Fibroblast of skin of right quadriceps (primary cell): ENCODE measurements at places on chromosomes 5 and 9.

- peak; percentile 64 for DNase-seq
These were observed 84.5 kb downstream of the ACER2 start for GRCh38 chr9:19493174-19493811.

- DNase-seq, result peak; percentile 39
These were observed at the start of gene ARHGEF37 for GRCh38 chr5:149581192-149581861. Gene ARHGEF37, plus strand, starts transcription at chr5:149581498. Its CDS starts 16,272 bp downstream, at chr5:149597770.

DNA sequence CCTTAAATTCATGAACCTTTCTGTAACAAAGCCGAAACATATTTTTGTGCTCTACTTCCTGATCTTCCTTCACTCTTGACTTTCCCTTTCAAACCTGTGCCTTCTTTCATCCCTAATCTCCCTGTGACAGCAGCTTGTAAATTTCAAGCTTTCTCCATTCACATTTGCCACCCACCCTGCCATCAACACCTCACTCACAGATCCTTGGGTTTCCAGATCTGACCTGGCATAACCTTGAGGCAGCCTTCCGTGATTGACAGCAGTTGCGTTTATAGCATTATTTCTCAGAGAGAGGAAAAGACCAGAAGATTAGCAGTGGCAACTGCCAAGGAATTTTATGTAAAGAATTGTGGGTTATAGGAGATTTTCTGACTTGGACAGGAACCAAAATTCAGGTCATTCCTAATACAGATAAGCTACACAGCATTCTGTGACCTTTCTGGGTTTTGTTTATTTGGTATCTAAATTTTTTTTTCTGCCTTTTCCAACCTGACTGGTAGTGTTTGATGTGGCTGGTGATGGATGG, 260.0 kb downstream of the NR2F1-AS1 start:
- no peak for DNase-seq

DNA sequence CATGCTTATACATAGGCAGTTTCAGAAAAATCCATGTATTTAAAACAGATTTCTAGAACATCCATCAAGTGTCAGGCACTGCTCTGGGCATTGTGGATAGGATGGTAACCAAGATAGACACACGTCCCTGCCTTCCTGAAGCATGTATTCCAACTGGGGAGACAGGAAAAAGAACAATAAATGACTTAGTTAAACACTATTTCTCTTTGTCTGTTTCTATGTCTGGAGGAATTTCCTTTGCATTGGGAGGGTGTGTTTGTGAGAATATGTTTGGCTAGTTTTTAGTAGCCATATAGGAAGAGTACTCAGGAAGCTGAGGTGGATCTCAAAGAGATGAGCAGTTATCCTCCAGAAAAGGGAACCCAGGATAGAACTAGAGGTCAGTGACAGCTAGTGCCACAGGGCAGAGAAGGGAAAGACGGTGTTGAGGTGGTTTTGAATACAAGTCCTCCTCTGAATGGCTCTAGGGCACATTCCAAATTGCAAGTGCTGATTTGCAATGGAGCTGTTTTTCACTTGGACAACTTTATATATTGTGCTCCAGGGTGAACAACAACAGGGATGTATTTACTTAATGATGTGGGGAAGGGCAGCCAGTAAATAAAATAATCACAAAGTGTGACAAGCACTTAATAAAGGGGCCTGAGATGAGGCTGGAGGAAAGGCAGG, 144.7 kb upstream of the SHB start:
- no peak for DNase-seq

GRCh38 chr9:92293075-92293354, 482 bp downstream of the IARS1 start:
- no peak for DNase-seq

- DNase-seq, result no peak
These were observed 19.8 kb downstream of the NACC2 start for GRCh38 chr9:136075134-136075841.

GRCh38 chr5:170333161-170333910, 35.8 kb upstream of the LCP2 start:
- DNase-seq, result no peak

GRCh38 chr5:148012801-148013200, 51.0 kb upstream of the SPINK5 start:
- no peak for DNase-seq

- DNase-seq, result peak; percentile 24
These were observed 824 bp downstream of the MXD3 start for GRCh38 chr5:177310757-177311391.

DNA sequence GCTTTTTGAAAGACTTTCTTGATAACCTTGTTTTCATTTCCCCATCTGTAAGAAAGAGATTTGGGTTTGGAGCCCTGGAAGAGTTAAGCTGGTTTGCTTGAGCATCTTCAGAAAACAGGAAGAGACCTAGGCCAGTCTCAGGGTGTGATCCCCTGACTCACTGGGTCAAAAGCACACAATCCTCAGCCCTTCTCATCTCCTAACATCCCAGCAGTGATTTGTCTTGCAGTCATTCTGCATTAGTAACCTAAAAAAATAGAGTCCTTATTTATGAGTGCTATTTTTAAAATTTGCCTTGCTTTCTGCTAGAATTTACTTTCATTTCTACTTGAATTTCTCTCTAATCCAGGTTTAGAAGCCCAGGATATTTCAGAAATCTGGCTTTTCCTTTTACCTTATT, 16.4 kb upstream of the ARSB start:
- no peak for DNase-seq

DNA sequence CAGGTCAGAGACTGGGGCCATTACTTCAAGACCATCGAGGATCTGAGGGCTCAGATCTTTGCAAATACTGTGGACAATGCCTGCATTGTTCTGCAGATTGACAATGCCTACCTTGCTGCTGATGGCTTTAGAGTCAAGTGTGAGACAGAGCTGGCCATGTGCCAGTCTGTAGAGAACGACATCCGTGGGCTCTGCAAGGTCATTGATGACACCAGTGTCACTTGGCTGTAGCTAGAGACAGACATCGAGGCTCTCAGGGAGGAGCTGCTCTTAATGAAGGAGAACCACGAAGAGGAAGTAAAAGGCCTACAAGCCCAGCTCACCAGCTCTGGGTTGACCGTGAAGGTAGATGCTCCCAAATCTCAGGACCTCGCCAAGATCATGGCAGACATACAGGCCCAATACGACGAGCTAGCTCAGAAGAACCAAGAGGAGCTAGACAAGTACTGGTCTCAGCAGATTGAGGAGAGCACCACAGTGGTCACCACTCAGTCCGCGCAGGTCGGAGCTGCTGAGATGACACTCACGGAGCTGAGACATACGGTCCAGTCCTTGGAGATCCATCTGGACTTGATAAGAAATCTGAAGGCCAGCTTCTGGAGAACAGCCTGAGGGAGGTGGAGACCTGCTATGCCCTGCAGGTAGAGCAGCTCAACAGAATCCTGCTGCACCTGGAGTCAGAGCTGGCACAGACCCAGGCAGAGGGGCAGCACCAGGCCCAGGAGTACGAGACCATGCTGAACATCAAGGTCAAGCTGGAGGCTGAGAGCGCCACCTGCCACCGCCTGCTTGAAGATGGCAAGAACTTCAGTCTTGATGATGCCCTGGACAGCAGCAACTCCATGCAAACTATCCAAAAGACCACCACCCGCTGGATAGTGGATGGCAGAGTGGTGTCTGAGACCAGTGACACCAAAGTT, 9.3 kb downstream of the NIPBL start:
- DNase-seq, result no peak

DNA sequence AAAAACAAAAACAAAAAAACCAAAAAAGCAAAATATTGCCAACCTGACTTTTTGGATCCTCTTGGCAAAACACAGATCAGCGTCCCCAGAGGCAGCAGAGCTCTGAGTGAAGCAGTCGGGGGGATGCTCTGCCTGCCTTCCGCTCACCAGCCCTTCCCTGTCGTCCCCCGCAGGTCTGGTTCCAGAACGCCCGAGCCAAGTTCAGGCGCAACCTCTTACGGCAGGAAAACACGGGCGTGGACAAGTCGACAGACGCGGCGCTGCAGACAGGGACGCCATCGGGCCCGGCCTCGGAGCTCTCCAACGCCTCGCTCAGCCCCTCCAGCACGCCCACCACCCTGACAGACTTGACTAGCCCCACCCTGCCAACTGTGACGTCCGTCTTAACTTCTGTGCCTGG, 20.7 kb downstream of the LHX2 start:
- no peak for DNase-seq

DNA sequence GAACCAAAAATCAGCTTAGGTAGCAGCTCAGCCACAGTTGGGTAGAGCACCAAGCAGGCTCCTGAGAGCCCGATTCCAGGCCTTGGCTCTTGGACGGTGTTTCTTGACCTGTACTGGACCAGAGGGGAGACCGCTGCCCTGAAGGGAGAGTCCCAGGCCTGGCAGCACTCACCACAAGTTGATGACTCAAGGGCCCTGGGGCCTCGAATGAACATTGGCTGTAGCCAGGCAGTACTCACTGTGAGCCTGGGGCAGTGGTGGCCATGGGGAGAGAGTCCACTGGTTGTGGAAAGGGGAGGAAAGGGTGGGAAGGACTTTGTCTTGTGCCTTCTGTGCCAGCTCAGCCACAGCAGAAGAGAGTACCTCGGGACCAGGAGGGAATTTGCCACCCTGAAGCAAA, 166.1 kb downstream of the EDIL3 start:
- no peak for DNase-seq

GRCh38 chr5:141806626-141807025, 71.6 kb downstream of the PCDH1 start:
- DNase-seq, result no peak

DNA sequence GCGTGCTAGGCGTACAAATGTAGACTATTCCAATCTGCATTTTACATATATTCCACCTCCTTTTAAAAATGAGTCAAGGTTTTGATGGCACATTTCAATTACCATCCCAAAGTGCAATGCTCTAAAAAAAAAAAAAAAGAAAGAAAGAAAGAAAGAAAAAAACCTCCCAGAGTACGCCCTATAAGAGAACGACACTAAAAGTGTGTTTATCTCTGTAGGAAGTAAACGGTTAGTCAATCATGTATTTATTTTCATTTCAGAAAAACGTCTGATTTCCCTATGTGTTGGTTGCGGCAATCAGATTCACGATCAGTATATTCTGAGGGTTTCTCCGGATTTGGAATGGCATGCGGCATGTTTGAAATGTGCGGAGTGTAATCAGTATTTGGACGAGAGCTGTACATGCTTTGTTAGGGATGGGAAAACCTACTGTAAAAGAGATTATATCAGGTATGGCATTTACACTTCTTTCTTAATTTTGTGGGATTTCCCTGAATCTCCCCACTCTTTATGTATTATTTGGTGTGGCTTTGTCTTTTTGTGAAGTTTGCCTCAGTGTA, 1.1 kb downstream of the ISL1 start:
- no peak for DNase-seq

DNA sequence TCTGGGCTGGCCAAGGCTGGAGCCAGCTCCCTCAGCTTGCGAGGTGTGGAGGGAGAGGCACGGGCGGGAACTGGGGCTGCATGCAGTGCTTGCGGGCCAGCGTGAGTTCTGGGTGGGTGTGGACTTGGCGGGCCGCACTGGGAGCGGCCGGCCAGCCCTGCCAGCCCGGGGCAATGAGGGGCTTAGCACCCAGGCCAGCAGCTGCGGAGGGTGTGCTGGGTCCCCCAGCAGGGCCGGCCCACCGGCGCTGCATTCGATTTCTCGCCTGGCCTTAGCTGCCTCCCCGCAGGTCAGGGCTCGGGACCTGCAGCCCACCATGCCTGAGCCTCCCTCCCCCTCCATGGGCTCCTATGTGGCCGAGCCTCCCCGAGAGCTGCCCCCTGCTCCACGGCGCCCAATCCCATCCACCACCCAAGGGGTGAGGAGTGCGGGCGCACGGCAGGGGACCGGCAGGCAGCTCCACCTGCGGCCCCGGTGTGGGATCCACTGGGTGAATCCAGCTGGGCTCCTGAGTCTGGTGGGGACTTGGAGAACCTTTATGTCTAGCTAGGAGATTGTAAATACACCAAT, 302.6 kb upstream of the ADAMTS16 start:
- no peak for DNase-seq

DNA sequence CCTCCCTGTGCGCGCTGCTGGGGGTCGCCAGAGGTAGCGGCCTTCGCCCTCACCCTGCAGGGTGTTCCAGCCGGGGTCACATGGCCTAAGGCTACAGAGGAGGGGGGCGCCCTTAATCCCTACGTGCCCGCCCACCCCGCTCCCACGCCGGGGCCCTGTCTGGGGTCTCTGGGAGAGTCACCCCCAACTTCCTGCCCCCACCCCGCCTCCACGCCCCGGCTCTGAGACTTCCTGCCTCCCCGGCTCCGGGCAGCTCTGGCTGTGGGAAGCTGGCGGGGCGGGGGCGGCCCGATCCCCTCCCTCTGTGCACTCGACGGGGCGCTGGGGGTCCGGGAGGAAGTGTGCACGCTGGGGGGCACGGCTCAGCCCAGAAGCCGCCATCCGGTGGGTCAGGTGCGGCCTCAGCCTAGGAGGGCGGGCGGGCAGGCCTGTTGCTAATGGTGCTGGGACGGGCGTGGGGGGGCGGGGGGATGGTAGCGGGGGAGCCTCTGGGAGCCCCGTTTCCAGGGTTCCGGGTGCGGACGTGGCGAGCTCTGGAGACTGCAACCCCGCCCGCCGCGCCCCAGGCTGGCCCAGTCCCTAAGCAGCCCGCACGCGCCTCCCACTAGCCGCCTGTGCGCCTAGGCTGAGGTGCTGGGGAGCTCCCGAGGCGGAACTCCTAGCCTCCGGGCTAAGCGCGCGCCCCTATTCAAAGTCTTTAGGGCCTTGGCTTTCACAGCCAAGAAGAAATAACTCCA, 61.6 kb downstream of the CXXC5 start:
- peak; percentile 43 for DNase-seq

DNA sequence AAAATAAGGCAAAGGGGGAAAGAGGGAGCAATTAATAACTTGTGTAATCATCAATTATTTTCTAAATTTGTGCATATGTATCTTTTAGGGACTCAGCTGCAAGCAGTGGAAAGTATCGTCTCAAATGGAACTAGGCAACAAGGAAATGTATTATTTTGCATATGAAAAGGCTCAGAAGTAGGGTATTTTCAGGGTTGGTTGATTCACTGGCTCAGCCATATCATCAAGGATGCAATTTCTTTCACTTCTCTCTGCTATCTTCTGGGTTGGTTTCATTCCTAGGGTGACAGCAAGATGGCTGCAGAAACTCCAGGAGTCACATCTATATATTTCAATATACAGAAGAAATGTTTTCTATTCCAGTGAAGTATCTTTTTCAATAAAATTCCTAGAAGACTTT, 509.8 kb downstream of the DMAC1 start:
- no peak for DNase-seq

GRCh38 chr5:79109527-79110492, 1.8 kb upstream of the BHMT start:
- no peak for DNase-seq

- peak; percentile 0 for DNase-seq
These were observed 1111.8 kb downstream of the TAF11L14 start for GRCh38 chr5:18745988-18746615.

- no peak for DNase-seq
These were observed 17.0 kb downstream of the FOCAD start for GRCh38 chr9:20701060-20701459.

GRCh38 chr9:15300218-15300617, 6.8 kb downstream of the TTC39B start:
- DNase-seq, result no peak

- DNase-seq, result no peak
These were observed 126.8 kb upstream of the DMRT1 start for GRCh38 chr9:714675-715074.

DNA sequence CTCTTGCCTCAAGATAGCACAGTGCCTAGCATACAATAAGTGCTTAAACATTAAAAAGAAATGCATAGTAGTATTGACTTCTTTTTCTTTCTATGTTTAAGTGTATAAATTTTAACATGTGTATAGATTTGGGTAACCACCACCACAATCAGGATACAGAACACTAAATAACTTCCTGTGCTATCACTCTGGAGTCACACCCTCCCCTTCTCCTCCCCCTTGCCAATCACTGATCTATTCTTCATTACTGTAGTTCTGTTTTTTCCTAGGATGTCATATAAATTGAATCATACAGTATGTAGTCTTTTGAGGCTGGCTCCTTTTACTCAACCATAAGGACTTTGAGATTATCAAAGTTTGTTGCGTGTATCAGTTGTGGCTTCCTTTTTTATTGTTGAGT, 68.5 kb downstream of the OSTF1 start:
- DNase-seq, result no peak
